ENCODE measurements at places on chromosomes 2 and 18.

DNA sequence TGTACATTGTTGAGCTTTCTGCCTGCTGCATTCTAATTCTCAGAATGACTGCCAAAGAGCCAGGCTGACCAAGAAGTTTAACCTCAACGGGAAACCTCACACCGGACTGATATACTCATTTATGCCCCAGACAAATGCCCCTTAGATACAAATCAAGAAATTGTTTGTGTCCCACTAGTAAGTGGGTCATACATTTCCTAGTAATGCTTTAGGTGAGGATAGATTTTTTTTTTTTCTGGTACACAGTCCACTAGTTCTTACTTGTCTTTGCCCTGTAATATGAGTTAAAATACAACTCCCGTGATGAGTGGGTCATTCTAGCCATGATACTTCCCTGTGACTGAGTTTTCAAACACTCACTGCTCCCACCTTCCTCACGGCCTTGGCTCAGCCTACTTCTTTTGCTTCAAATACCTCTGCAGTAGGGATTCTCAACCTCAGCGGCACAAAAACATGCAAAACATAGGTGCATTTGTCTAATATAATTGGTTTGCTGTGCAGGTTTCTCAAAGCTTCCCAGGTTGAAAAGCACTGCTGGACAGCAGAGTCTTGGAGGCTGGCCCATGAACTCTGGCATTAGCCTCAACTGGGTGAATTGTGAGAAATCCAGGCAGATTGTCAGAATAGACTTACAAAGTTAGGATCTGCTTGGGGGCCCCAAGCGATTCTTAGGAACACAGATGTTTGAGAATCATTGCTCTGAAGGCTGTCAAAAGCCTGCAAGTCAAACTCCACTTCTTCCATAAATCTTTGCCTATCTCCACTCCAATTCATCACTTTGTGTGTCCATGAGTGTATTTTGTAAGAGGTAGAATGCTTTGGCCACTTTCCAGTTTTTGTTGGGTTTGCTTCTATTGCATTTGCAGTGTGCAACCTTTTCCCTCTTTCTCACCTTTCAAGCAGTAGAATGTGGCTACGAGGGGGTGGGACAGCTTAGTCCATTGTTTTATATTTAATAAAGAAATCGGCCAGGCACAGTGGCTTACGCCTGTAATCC lies 35.5 kb downstream of the TGIF1 start:
- no peak for DNase-seq

- peak; percentile 65 for DNase-seq
These were observed 25.8 kb downstream of the BIN1 start for GRCh38 chr2:127080938-127081755.

- no peak for DNase-seq
These were observed 176.1 kb downstream of the VAPA start for GRCh38 chr18:10089881-10090280.

DNA sequence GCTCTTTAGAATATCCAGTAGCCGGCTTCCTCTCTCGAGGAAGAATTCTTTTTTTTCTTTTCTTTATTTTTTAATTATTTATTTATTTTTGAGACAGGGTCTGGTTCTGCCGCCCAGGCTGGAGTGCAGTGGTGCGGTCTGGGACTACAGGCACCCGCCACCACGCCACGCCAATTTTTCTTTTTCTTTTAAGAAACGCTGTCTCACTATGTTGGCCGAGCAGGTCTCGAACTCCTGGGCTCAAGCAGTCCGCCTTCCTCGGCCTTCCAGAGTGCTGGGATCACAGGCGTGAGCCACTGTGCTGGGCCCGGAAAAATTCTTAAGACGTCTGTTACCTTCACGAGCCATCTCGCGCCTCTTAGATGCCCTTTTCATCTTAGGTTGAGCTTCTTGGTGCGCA lies 931 bp upstream of the TMEM131 start:
- no peak for DNase-seq

- DNase-seq, result peak; percentile 62
These were observed 722 bp downstream of the ACSL3 start for GRCh38 chr2:222861411-222862105.

- no peak for DNase-seq
These were observed 45.5 kb downstream of the SERPINB7 start for GRCh38 chr18:63820694-63821093.

DNA sequence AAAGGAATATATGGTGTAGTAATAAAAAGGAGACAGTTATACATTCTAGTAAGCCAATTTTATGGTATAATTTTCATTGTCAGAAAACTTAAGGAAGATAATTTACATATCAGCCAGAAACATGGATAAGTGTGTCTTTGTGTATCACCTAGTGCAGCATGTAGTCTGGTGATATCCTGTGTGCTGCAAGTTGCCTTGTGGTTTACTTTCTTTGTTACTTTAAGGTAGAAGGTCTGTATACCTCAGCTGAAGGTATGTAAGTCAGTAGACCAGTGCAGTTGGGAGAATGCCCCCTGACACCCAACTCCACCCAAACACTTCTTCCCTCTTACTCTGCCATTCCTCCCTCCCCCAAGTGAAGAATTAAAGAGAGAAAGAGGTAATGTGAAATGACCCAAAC lies 11.0 kb downstream of the GORASP2 start:
- DNase-seq, result no peak

GRCh38 chr2:54370405-54371104 lies 85.6 kb upstream of the SPTBN1 start:
- no peak for DNase-seq

DNA sequence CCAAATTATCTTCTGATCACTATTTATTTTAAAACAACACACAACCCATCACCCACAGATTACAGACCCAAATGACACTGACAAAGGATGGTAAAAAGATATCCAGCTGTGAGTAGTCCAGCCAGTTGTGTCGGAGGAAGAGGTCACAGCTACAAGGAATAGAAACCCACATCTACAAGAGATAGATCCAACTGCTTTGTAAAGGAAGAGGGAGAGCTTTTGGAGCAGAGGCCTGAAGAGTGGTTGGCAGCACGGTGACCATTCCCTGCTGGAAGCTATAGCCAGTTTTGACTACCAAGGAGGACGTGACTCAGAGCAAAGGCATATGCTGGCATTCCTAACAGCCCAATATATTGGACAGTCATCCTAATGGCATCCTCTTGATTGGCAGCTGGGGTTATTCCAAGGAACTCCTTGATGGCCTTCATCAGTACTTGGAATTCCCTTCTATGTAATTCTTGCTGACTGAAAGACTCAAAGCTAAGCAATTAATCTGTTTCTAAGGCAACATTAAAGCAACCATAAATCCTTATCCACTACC lies 17.1 kb downstream of the SLC8A1 start:
- no peak for DNase-seq

DNA sequence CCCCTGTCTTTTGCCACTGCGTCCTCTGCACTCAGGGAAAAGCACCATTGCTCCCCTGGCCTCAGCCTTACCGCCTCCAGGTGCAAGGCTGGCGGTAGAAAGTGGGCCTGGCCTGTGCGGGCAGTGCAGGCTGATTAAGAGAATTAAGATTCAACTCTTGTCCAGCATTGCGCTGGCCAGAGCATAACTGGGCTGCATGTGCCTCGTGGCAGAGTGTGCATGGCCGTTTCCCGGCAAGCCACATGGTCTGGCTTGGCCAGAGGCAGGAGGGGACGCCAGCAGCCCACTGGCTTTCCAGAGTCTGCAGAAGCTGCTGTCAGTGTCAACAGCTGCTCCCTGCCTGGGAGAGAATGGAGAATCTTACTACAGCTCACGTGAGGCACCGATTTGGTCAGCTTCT lies 12.3 kb downstream of the NTSR2 start:
- DNase-seq, result no peak

All from GM20000 (cell line).